ENCODE measurements at places on chromosomes 1 and 21.

GRCh38 chr1:205430696-205431305, 8.9 kb upstream of the LEMD1 start:
- DNase-seq: no peak

DNA sequence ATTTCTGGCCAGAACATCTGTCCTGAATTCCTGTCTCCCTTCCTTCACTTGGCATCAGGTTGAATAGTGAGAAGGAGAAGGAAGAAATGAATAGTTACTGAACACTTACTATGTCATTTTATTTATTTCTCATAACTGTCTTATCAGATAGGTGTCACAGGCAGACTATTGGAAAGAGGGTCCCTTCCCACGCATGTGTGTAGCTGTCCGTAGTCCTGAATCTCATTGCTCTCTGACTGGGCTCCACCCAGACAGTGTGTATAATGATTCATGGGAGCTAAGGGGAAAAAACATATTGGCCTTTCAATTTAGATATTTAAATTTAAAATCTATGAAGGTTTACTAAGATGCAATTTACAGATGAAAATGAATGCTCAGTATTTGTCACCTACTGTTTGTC, 86.1 kb downstream of the OMA1 start:
- no peak for DNase-seq

GRCh38 chr1:10339815-10340214, 59.0 kb upstream of the PGD start:
- DNase-seq: no peak

- DNase-seq: no peak
Observed at GRCh38 chr1:171220081-171220420, 28.2 kb upstream of the FMO1 start.

DNA sequence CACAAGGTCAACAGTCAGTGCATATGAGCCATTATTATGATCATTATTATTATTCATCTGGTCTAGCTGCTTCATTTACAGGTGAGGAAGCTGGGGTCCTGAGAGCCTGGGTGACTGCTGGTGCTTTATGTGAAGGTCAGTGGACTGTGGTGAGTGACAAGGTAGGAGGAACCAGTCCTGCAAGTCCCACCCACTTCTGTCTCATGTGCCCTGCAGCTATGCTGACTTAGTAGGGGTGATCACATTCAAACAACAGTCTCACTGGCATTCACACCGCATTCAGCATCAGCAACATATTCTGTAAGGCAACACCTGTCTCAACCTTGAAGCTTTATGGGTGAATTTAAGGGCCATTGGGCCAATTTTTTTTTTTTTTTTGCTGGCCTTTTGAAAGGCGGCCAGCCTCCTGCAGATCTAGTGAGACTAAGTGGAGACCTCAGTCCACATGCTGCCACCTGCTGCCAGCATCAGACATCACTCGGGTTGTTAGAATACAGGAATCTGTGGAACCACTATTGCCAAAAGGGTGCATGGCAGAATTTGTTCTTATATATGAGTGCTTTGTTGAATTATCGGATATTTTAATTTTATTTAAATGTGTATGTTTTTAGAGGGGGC, 59.9 kb upstream of the CACNA1E start:
- peak; percentile 57 for DNase-seq

DNA sequence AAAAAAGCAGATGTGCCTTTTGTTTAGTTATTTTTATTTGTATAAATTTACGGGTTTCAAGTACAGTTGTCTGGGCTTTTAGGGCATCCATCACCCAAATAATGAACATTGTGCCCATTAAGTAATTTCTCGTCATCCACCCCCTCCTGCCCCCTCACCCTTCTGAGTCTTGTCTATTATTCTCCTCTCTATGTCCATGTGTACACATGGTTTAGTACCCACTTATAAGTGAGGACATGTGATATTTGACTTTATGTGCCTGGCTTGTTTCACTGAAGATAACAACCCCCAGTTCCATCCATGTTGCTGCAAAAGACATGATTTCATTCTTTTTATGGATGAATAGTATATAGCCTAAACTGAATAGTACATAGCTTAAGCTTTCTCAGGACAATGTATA, 189.2 kb downstream of the ZP4 start:
- no peak for DNase-seq

DNA sequence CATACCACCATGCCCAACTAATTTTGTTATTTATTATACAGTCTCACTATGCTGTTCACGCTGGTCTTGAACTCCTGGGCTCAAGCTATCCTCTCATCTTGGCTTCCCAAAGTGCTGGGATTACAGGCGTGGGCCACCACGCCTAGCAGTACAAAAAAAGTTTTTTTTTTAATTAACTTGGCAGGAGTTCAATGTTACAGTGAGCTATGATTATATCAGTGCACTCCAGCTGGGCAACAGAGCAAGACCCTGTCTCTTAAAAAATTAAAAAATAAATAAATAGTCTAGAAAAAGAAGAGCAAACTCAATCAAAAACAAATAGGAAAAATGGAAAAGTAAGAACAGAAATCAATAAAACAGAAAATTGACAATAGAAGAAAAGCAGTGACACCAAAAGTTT, 25.7 kb downstream of the TMEM69 start:
- DNase-seq: no peak

- peak; percentile 86 for DNase-seq
Observed at GRCh38 chr1:202291961-202292712, 49.6 kb downstream of the UBE2T start.

- DNase-seq: no peak
Observed at GRCh38 chr1:45412899-45413298, 72.7 kb upstream of the MUTYH start.

GRCh38 chr1:228156941-228157728, 7.4 kb downstream of the GJC2 start:
- DNase-seq: no peak

GRCh38 chr1:41806472-41807155, 112.1 kb downstream of the HIVEP3 start:
- DNase-seq: no peak

DNA sequence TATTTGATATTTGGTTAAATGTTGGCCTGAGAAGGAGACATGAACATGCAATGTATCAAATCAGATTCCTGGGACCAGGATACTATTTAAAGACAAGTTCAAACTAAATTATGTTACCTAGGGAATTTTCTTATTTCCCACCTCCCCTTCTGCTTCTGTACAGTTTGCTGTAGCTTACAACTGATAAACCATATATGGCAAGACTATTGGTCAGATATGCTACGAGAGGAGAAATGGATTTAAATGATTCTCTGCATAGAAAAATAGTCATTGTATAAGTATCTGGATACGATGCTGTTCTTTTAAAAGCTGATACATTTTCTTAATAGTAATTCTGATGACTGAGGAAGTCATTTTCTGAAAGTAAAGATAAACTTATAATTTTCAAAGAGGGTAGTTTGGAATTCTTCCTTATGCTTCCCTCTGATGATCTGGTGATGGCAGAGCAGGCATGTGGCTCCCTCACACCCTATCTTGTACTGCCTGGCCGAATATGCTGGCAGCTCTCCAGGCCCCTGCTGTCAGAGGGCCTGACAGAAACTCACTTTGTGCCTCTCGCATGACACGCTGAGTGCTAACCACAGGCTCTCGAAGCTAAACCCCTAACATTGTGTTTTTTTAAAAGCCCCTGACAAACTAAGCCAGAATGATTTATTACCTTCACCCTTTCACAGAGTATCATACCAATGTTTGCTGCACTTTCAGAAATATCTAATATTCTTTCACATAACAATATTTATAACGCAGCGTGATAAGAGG, 19.4 kb downstream of the RRP15 start:
- no peak for DNase-seq

- DNase-seq: no peak
Observed at GRCh38 chr21:25717491-25718147, 17.1 kb downstream of the ATP5PF start.

GRCh38 chr21:21111309-21111920, 113.2 kb downstream of the NCAM2 start:
- no peak for DNase-seq

DNA sequence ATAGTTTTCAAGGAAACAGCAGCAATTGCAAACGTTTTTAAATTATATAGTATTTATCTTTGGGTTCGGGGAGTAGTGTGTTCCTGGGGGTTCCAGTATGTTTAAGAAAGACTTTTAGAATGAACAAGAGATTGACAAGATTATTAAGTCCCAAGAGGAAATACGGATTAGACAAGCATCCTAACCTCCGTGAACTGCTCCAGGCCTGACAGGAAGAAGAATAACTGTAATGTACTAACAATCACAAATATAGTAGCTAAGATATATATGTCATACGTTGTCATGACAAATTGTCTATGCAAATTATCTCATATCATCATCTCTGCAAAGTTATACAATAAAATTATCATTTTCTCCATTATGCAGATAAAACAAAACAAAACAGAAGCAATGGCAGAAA, 1397.2 kb downstream of the MRPL39 start:
- no peak for DNase-seq

DNA sequence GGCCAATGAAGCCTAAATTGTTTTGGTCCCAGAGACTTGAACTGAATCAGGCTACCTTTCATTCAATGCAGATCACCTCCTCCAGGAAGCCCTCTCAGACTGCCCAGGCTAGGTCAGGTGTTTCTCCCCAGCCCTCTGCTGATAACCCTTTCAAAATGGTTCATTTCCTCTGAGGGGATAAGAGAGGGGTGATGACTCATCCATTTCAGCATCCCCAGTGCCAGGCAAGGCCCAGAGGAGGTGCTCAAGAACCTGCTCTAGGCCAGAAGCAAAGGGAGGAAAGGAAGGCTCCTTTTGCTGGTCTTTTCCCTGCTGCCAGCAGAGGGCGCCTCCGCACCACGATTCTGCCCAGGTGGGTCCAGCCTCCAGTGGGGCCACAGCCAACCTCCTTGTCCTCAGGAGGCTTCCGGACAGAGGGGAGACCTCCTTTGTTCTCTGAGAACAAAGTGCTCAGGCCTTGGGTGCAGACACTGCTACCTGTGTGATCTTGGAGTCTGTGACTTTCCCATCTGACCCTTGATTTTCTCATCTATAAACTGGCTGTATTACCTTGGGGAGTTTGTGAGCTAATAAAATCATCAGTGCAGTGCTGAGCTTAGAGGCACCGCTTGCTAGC, 45.3 kb upstream of the ARHGEF10L start:
- no peak for DNase-seq

- no peak for DNase-seq
Observed at GRCh38 chr1:236149003-236149595, 6.8 kb downstream of the GPR137B start.

- DNase-seq: no peak
Observed at GRCh38 chr1:116308276-116308675, 64.8 kb upstream of the ATP1A1 start.

DNA sequence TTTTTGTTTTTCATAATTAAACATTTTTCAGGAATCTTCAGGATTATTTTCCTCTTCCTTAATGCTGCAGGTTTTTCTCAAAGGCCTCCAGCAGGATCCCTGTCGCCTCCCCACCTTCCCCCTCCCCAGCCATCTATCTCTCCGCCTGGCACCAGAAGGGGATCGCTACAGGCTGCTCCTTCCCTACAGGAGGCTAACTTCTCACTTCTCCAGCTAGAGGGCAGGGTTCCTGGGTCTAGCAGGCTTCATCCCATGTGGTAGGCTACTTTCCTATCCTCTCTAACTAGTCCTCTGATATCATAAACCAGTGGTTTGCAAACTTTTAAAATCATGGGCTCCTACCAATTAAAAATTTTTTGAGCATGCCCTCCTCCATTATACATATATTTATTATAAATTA, 104.1 kb downstream of the KCNN3 start:
- peak; percentile 52 for DNase-seq

DNA sequence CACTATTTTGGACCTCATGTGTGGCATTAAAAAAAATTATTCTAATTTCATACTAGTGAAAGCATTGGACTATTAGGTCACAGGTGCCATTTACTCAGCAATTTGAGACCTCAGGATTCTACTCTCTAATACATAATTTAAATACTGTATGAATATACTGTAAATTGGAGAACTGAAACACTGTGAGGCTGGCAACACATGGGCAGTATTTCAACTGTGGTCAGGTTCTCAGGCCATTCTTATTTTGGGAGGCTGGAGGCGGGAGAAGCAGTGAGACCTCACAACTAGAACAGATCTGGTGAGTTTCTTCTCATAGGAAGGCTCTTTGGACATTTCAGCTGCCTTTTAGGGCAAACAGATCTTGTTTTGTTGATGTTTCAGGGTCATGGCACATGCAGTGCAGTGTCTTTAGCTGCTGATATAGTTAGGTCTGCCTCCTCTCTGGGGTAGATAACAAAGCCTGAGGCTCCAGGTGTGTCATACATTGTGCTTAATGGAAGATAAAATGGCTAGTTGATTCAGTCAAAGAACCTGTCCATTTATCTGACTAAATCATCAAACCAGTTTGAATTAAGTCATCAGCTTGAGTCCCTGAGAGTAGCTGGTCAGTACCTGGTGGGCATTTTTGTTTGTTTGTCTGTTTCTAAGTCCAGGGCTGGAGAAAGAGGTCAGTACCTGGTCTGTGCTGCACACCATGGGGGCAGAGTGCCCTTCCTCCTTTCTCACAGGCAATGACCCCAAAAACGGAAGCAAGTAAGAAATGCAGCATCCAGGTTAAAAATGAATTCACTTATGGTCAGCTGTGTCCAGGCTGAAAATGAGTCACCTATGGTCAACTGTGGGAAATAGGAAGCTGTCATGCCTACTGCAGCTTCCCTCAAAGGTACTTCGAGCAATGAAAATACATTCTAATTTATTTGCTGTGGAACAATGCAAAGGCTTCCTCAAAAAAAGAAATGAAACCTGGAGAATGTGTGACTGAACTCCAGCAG, 216.2 kb downstream of the SDCCAG8 start:
- no peak for DNase-seq

GRCh38 chr1:227766653-227767277, 31.5 kb downstream of the SNAP47 start:
- DNase-seq: no peak
